Activated CD8-positive, alpha-beta memory T cell treated with anti-CD3 and anti-CD28 coated beads for 4 hours (primary cell): ENCODE measurements at places on chromosomes 11 and 22.

DNA sequence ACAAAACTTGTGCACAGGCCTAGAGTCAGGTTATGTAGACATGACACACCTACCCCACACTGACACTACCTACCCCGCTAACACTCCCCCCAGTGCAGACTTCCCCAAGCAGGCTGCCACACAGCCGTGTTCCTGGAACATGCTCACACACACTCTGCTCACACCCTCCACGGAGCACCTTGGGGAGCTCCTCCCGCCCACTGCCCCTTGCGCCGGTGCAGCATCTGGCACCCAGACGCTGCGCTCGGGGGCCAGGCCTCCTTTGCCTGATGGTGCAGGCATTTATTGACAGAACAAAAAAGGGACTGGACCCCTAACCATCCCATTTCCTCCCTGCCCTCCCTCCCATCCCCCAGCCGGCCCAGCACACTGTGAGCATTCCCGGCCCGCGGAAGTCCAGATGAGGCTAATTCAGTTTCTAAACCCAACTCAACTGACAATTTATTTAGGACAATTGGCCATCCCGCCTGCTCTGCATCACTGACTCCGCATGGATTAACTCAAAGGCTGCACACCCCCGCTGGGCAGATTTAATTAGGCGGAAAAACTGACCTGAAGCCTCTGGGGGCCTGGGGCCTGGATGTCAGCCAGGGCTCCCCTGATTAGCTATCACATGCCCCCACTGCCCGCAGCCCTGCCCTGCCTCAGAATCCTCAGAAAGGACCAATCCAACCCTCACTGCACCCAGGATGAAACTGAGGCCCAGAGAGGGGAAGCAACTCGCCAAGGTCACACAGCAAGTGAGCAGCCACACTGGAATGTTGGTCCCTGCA is 30.1 kb downstream of the KCNC1 start:
- no peak for DNase-seq

GRCh38 chr11:7381937-7382336 is 103.4 kb upstream of the OLFML1 start:
- DNase-seq: no peak

- no peak for DNase-seq
Measured at GRCh38 chr22:50486561-50487289, at the start of gene MIOX. Gene MIOX, plus strand, starts transcription at chr22:50486859. Its CDS starts 39 bp downstream, at chr22:50486898.

- DNase-seq: no peak
Measured at GRCh38 chr11:12123799-12124198, 13.4 kb downstream of the MICAL2 start.

DNA sequence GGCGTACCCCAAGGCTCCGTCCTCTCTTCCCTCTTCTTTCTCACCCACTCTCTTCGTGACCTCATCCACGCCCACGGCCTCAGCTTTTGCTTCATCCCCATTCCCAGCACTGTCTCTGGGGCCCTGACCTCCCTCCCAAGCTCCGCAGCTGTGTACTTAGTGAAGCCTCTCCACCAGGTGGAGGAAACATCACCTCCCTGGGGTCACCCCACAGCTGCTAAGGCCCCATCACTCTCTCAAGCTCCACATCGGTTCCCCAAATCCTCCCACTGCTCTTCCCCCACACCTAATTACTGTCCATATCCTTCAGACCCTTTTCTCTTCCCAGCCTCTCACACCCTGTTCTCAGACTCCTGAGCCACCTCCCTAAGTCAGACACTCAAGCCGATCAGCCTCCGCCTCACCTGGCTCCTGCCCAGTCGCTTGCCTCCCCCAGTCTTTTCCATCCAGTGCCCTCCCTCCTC is 7.9 kb upstream of the SYT7 start:
- DNase-seq: no peak

DNA sequence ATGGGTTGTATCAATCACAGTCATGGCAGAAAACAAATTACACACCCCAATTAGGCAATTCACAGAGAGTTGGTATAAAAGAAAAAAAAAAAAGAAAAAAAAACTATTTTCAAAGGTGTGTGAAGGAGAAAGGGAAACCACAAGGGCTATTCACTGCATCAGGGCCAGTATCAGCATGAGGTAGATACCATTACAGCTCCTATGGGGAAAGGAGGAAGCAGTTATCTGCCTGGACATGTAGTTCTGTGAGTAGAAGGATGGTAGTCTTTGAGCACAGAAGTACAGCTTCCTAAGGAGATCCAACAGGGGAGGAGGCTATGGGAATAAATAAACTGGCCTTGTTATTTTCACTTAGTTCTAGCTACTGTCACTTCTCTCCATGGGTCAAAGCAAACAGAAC is 746.1 kb downstream of the LUZP2 start:
- no peak for DNase-seq

GRCh38 chr11:103936059-103936458 is 100.4 kb upstream of the DDI1 start:
- DNase-seq: no peak

DNA sequence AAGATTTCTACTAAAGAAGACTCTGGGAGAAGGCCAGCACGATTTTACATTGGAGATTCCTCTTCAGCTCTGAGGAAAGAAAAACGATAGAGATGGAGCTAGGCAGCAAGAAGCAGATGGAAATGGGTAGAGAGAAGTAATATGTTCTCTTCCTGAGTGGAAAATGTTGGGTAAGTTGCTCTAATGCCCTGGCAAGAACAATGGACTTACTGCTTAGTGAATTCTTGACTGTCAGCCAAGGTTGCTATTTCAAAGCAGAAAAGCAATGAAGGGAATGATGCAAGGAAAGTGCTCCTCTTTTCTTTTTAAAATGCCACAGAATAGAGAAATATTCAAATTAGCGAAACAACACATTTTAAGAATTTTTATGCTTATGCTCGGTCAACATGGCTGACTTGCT is 38.4 kb upstream of the CWF19L2 start:
- DNase-seq: no peak

DNA sequence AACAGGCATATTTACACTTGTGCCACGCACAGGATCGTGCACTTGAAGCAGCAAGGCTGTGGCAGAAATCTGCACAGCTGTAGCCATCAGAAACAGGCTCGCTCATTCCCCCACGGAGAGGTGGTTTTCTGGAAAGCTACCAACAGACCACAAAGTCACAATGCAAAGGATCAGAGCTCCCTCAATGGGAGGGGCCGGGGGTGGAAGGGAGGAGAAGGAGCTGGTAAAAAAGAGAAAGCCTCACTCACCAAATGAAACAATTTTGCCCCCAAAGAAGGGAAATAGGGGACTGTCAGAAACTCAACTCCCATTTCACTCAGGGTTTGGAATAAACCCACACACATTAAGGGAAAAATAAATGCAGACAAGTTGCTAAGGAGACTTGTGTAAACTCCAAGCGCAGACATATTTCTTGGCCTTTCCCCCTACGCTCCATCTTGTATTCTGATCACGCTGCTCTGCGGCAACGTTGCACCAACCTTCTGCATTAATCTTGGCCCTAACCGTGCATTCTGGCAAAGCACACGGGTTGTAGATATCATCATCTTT is 43.2 kb upstream of the BLID start:
- DNase-seq: no peak

- no peak for DNase-seq
Measured at GRCh38 chr22:33405194-33405593, 347.0 kb upstream of the SYN3 start.

GRCh38 chr22:41523464-41524221 is 20.6 kb downstream of the POLR3H start:
- no peak for DNase-seq

GRCh38 chr11:11626128-11626527 is 4.3 kb upstream of the GALNT18 start:
- no peak for DNase-seq

- no peak for DNase-seq
Measured at GRCh38 chr11:23423656-23424055, 563.4 kb upstream of the CCDC179 start.

DNA sequence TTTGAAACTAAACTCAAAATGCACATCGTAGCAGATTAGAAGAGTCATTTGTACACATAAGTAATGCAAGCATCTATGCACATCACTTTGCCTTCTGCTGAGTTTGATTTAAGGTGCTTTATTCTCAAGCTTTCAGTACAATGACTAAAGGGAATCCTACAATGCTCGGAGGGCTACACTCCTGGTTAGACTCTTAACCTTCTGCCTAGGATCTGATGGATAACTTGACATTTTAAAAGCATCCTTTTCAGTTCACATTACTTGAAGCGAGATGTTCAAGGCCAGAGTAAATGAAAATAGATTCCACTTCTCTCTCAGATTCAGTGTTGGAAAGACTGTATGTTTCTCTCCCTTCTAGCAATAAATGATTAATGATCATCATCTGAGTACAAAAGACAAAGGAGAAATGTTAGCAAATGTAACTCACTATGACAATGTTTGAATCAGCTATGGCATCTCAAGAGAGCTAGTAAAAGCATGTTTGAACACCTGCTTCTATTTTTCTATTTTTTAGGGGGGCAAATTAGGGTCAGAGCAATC is 259.2 kb upstream of the ANO3 start:
- no peak for DNase-seq

DNA sequence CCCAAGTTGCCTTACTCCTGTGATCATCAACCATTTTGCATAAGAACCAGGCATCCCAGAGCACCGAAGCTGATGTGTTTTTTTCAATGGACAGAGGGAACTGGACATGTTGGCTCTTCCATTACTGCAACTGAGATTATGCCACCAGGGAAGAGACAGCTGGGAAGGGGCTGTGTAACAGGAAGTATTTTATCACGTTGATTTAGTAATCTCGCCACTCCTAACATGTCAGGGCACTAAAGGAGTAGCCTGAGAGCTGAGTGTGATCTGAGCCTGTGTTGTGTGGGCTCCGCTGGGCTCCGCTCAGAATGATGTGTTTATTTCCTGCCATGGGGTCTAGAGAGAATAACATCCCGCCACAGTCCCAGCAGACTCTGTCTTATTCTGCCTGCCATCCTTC is 165.4 kb downstream of the GRIK4 start:
- no peak for DNase-seq

DNA sequence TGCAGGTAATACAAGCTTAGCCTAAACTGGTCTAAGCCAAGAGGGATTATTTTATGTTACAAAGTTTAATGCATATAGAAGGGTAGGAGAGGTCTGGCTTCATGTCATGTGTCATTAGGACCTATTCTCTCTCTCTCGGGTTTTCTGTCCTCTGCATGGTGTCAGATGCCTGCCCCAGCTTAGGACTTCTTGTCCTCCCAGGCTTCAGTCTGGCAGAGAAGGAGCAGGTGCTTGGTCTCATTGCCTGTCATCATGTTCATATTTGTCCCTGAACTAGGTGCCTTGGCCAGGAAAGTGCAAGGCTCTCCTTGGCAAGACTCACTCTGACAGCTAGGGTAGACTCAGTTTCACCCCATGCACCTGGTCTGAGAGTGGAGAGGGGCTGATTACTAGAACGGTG is 126.3 kb downstream of the ADAMTS15 start:
- no peak for DNase-seq

- DNase-seq: no peak
Measured at GRCh38 chr22:25839755-25840154, 97.8 kb downstream of the MYO18B start.

DNA sequence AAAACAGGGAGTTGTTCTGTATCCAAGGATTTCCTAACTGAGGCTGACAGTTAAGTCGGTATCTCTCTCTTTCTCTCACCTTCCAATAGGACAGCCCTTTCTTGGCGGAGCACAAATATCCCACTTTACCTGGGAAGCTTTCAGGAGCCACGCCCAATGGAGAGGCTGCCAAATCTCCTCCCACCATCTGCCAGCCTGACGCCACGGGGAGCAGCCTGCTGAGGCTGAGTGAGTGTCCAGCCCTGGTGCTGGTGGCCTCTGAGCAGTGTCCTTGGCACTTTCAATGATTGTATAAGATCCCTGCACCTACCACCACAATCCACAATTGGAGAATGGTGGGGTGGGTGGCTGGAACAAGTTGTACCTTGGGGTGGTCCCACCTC is 33.7 kb downstream of the CYB5R2 start:
- no peak for DNase-seq

- DNase-seq: no peak
Measured at GRCh38 chr11:7545611-7546010, 31.8 kb downstream of the PPFIBP2 start.

- no peak for DNase-seq
Measured at GRCh38 chr11:44036811-44037657, 10.7 kb upstream of the ACCSL start.

GRCh38 chr11:105057432-105057831 is 12.3 kb upstream of the CARD16 start:
- DNase-seq: no peak

DNA sequence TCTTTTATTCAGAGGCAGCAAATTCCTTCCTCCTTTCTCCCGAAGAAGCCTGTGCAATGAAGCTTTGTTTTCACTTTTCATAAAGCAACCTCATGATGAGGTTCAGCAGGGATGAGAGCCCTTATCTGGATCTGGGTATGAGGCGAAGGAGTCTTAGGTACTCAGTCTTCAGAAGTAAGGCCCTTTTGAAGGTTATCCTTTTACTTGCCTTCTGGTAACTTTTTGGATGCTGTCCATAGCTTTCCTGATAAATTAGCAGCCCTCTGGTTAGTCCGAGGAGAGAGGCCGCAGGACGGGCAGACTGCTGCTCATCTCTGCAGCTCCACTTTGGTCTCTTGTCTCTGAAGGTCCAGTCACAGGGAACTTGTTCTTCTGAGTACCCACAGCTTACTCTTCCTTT is 1.1 kb downstream of the TRIM22 start:
- DNase-seq: no peak

DNA sequence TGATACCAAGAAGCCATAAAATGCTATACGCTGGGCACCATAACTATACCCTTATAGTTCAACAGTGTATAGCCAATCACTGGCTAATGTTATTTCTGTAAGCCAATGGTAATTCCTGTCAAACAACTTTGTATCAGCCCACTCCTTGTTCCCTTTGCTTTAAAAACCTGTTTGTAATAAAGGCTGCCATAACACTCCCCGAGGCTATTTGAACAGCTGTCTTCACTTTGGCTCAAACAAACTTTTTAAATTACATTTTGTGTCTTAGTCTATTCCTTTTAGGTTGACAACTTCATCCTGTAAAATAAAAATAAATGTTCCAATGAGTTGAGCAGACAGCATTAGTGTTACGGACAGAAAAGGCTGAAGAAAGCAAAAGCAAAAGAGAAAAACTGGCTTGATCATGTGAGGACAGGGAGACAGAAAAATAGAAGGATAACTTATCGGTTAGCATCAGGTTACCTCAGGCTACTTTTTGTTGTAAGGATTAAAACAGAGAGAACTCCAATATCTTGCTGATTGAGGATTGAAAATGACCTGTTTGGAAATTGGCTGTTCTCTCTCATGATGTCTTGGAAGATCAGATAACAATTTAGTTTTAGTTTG is 95.0 kb downstream of the AASDHPPT start:
- DNase-seq: no peak

- DNase-seq: no peak
Measured at GRCh38 chr11:15923183-15923582, 433.2 kb downstream of the SOX6 start.

- no peak for DNase-seq
Measured at GRCh38 chr11:11624204-11624603, 2.4 kb upstream of the GALNT18 start.

- no peak for DNase-seq
Measured at GRCh38 chr11:134915212-134915611, 503.2 kb upstream of the B3GAT1 start.

GRCh38 chr22:29825578-29825977 is 12.5 kb downstream of the ASCC2 start:
- no peak for DNase-seq

- DNase-seq: no peak
Measured at GRCh38 chr11:7279676-7280075, 28.0 kb downstream of the SYT9 start.
